ENCODE measurements at places on chromosomes 12 and 14.

- no peak for DNase-seq
Measured at GRCh38 chr14:57029620-57030253, 219.5 kb upstream of the OTX2 start.

- DNase-seq, result no peak
Measured at GRCh38 chr12:46107591-46107990, 117.2 kb upstream of the SCAF11 start.

DNA sequence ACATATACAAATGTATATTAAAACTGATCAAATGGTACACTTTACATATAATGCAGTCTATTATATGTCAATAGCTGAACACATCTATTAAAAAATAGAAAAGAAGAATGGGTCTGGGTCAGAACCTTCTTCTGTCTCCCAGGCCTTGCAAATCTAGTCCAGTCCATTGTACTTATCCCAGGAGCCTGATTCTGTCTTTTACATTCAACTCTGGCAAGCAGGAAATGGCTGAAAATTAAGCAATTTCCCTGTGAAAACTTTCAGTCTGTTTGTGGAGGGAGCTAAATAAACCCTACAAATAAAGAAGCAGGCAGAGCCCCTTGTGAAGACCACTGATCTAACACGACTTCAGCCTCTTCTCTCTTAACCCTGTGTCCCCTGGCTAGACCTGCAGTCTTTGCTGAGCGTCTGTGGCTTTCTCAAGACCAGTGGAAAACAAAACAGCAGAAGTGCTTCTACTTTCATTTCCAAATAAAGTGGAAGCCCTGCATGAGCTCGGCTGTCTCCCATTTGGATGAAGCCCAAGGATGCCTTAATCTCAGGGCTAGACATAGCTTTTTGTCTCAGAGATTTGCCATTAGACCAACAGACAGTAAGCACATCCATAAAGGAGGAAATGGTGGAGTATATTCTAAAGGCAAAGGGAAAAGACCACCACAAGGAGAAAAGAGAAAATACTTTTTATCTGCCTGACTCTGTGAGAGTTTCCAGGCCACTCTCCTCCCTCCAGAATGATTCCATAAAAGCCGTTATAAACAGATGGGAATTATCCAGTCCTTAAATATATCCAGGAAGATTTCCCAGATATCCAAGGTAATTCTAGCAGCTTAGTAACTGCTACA is 48.2 kb downstream of the CRACR2A start:
- no peak for DNase-seq

- no peak for DNase-seq
Measured at GRCh38 chr12:95298916-95299315, 81.3 kb downstream of the VEZT start.

DNA sequence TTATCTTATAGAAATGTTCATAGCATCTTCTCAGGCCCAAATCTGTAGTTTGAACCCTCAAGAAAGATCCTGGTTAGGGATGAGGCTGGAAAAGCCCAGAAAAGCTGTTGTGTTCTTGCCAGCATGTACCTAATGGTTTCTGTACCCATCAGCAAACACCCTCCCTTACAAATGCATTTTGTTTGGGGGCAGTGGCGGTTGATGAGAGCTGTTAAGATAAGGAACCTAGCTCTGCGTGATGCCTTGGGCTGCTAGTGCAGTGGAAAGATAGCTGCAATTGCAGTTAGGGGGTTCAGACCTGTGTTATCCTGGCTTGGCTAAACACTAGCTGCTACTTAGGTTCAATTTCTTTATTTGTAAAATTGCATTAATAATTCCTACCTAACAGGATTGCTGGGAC is 3.6 kb downstream of the TPH2 start:
- DNase-seq, result no peak

GRCh38 chr12:109710205-109710746 is 3.3 kb upstream of the FAM222A start:
- DNase-seq, result no peak

DNA sequence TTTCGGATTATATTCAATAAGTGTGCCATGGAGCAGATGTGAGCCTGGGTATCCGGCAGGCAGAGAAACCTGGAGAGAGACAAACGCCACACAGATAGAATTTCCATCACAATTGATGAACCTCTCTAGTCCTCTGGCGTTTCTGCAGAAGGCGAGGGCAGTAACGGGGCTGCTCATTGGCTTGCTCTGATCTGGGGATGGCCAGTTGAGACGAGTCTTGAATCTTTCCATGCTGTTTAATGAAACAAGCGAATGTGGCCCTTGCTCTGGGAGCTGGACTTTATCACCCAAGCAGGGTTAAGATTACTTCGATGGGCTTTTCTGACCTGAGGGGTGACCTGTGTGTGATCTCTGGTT is 42.4 kb upstream of the CLMN start:
- DNase-seq, result no peak

- no peak for DNase-seq
Measured at GRCh38 chr12:24134092-24134491, 184.6 kb upstream of the SOX5 start.

GRCh38 chr14:90531497-90531896 is 134.7 kb downstream of the CALM1 start:
- no peak for DNase-seq

- no peak for DNase-seq
Measured at GRCh38 chr12:104340177-104340576, 36.6 kb downstream of the EID3 start.

DNA sequence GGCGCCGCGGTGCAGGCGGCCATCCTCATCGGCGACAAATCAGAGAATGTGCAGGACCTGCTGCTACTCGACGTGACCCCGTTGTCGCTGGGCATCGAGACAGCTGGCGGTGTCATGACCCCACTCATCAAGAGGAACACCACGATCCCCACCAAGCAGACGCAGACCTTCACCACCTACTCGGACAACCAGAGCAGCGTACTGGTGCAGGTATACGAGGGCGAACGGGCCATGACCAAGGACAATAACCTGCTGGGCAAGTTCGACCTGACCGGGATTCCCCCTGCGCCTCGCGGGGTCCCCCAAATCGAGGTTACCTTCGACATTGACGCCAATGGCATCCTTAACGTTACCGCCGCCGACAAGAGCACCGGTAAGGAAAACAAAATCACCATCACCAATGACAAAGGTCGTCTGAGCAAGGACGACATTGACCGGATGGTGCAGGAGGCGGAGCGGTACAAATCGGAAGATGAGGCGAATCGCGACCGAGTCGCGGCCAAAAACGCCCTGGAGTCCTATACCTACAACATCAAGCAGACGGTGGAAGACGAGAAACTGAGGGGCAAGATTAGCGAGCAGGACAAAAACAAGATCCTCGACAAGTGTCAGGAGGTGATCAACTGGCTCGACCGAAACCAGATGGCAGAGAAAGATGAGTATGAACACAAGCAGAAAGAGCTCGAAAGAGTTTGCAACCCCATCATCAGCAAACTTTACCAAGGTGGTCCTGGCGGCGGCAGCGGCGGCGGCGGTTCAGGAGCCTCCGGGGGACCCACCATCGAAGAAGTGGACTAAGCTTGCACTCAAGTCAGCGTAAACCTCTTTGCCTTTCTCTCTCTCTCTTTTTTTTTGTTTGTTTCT is 1.7 kb downstream of the HSPA2 start:
- DNase-seq, result peak; percentile 18

DNA sequence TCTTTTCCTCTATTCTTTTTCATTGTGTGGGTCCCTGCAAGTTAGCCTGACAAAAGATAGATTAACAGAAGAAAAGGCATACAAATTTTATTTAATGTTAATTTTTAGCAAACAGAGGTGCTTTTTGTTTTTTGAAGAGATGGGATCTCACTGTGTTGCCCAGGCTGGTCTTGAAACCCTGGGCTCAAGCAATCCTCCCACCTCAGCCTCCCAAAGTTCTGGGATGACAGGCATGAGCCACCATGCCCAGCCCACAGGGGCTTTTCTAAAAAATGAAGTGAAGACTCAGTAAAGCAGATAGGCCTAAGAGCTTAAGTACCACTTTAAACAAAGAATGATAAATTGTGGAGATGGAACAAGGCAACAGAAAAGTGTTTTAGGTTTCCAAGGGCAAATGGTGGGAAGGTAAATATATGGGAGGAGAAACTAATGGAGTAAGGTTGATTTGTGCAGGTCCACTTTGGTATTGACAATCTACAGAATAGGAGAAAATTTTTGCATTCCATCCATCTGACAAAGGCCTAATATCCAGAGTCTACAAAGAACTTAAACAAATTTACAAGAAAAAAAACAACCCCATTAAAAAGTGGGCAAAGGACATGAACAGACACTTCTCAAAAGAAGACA is 18.6 kb upstream of the EEA1 start:
- no peak for DNase-seq

GRCh38 chr12:89618113-89618862 is 90.3 kb downstream of the ATP2B1 start:
- no peak for DNase-seq

GRCh38 chr14:52279408-52279807 is 11.9 kb downstream of the PTGDR start:
- DNase-seq, result no peak

DNA sequence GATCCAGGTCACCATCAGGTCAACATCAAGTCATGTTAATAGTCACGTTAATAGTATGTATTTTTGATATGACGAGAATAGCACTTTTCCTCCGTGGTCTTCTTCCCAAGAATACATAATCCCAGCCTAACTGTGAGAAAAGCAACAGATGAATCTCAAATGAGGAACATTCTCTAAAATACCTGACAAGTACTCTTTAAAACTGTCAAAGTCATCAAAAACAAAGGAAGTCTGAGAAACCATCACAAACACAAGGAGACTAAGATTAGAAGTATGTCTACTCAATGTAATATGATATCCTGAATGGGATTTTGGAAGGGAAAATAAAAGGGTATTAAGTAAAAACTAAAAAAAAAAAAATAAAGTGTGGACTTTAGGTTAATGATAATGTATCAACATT is 36.8 kb upstream of the GLIPR1 start:
- DNase-seq, result no peak

- peak; percentile 28 for DNase-seq
Measured at GRCh38 chr12:25689996-25690501, 137.0 kb upstream of the LMNTD1 start.

GRCh38 chr12:24293549-24293948 is 344.1 kb upstream of the SOX5 start:
- no peak for DNase-seq

- no peak for DNase-seq
Measured at GRCh38 chr12:130945786-130946492, 7.8 kb upstream of the ADGRD1 start.

- DNase-seq, result no peak
Measured at GRCh38 chr12:56591126-56591525, 39.0 kb downstream of the BAZ2A start.

DNA sequence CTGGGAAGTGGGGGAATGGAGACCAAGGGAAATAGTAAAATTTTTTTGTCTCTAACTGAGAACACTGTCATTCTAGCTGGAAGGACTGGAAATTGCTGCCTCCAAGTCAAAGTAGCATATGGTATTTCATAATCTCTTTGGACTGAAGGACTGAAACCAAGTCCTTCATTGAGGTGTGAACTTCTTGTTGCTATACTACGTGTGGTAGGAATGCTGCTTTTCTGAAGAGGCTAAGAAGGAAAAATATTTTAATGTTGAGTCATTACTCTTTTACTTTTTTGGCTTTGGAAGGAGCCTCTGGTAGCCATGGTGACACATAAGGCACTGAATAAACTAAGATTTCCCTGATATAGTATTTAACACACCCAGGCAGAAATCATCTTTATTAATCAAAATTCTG is 465.4 kb downstream of the NPAS3 start:
- DNase-seq, result no peak

- no peak for DNase-seq
Measured at GRCh38 chr12:52900166-52900895, 4.5 kb downstream of the KRT8 start.

GRCh38 chr12:3673981-3674708 is 78.8 kb downstream of the CRACR2A start:
- DNase-seq, result no peak

DNA sequence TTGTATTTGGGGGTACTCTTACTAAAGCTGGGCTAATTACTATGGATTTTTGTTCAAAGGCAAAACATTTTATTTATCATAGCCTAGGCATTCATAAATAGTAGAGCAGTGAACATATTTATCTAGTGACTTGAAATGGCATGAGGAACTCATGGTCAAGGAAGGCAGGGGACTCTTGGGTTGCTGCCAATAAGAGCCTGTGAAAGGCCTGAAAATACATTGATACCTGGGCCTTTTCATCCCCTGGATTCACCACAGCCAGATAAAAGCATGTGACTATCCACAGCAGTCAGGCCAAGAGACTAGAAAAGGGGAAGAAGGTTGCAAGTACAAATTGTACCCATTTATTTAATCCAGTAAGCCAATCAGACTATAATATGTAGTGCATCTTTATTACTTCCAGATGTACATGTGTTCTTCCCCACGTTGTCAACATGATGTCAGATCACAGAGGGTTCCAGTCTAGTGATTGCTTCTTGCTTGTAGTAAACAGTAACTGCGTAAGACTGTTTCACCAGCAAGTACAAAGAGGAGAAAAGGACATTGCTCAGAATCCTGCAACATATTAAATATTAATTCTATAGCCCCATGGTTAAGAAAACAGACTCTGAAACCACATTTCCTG is 409.7 kb downstream of the NOVA1 start:
- DNase-seq, result no peak

DNA sequence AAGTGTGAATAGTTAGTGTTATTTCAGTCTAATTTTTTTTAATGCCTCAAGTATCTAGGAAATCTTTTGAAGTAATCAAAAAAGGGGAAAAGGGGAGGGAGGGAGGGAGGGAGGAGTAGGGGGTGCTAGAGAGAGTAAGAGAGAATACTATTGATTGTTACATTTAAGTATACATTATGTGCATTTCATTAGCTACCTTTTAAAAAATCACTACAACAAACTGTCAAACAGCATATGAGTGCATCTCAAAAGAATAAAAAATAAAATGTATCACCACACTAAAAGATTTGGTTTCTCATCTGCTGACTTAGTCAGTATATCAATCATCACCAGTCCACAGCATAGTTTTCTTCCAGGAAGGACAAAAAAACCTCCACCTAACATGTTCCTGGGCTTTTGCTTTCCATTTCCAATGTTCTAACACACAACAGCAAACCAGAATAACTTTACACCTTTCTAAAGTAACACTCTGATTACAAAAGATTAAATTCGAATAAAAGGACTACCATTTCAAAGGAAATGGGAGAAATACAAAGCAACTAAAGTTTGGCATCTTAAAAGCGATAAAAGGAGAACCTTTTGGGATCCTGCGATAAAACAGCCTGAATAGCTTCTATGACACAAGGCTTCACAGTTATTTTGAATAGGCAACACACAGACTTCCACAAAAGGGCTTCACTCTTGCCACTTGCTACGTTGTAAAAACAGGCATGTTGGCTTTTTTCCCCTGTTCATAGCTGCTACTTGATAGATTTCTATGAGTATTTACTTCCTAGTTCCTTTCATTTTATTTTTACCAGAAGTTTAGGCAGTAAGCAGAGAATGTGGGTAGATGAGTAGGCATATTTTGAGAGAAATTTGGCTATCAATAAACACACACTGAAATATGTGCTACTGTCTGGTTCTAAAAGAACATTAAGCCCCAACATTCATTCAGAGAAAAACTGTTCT is 160.9 kb downstream of the EPS8 start:
- DNase-seq, result no peak

Data from head of caudate nucleus (tissue), 42 donors.